ENCODE measurements at places on chromosomes 5 and 9.

DNA sequence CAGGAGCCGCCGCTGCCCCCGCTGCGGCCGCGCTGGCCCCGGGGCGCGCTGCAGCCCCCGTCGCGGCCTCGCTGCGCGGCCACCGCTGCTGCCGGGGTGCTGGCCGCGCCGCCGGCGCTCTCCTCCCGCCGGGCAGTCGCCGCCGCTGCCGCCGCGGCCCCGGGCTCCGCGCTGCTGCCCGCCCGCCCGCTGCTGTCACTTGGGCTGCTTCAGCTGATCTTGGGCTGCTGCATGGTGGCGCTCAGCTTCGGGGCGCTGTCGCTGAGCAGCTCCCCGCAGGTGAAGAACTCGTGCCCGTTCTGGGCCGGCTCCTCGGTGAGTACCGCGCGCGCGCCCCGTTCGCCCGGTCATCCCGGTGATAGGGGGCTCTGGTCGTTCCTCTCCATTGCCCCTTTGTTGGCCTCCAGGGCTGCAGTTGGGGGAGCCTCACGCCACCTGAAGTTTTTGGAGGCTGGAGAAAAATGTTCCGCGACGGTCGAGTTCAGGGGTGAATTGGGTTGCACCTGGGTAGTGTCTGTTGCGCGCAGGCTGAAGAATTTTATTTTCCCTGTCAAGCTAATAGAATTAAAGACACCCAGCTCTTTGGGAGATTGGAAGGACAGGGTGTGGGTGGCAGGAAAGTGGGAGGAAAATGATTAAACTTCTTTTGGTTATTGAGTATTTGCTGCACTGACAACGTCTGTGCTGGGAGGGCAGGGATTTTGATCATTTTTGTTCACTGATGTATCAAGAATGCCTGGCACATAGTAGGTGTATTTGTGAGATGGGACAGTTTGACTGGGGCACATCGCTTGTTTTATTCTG, 596 bp downstream of the ENTREP1 start:
- no peak for DNase-seq
- H3K36me3 ChIP-seq: no peaks in the 10 kb centered on the region
- no peak overlapping the region for H3K27ac ChIP-seq
- peaks cover 26% of the 10 kb centered on the region for H3K27me3 ChIP-seq

DNA sequence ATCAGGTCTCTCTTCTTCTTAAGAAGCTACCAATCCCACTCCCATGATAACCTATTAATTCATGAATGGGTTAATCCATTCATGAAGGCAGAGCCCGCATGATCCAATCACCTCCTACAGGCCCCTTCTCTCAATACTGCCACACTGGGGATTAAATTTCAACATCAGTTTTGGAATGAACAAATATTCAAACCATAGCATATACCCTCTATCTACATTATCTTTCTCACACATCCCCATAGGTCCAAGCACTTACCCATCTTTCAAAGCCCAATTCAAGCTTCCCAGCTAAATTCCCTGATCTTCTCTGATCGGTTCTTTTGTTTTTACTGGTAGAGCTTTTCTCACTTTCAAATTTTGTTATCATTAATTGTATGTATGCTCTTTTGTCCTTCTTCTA, 10.5 kb upstream of the SHOC1 start:
- H3K27ac ChIP-seq: no peak overlapping the region
- no peaks in the 10 kb centered on the region for H3K4me1 ChIP-seq
- no peaks in the 10 kb centered on the region for H3K36me3 ChIP-seq
- H3K27me3 ChIP-seq: no peaks in the 10 kb centered on the region

DNA sequence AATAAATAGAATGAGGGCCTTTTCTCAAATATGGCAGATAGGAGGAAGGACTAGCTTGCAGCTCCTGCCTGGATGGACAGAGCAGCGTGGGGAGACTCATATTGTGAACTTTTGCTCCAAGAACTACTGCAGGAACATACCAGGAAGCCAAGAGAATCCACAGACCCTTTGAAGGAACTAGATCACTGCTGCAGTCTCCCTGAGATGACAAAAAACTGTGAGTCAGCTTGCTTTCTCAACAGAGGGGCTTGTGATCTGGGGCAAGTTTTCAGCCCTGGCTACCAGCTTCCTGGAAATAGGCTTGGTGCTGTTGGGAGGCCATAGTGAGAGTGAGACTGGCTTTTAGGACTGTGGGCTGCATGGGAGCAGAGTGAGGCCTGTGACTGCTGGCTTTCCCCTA, 170.6 kb upstream of the TRIM32 start:
- no peak for DNase-seq
- H3K4me3 ChIP-seq: no peak overlapping the region
- H3K27me3 ChIP-seq: no peaks in the 10 kb centered on the region
- H3K27ac ChIP-seq: no peak overlapping the region

GRCh38 chr5:10789726-10790125, 28.7 kb upstream of the DAP start:
- no peaks in the 10 kb centered on the region for H3K4me1 ChIP-seq
- H3K27ac ChIP-seq: no peak overlapping the region
- H3K36me3 ChIP-seq: no peaks in the 10 kb centered on the region
- DNase-seq: no peak
- H3K27me3 ChIP-seq: no peaks in the 10 kb centered on the region
